ENCODE measurements at places on chromosomes 6 and 20. TPM values are rescaled to one million over a fixed set of nuclear protein-coding genes. Genes with fewer than 3 reads are reported as not detected.

Gene CDH26
- 0.34 TPM for total RNA-seq

DNA sequence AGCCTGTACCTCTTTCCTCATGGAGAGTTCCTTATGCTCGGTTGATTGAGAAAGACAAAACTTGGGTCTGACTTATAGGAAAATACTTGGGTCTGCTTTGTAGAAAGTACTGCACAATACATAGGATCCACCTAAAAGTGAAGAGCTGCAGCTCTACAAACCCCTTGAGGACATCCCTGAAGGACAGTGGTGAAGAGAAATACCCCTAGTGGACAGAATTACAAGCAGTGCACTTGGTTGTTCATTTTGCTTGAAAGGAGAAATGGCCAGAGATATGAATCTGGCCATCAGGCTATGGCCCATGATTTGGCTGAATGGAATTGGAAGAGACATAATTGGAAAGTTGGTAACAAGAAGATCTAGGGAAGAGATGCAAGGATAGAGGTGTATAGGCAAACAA is 8.3 kb downstream of the CD24 start:
- no peaks in the 10 kb centered on the region for H3K4me1 ChIP-seq
- H3K36me3 ChIP-seq, result no peaks in the 10 kb centered on the region
- no peaks in the 10 kb centered on the region for H3K27me3 ChIP-seq

DNA sequence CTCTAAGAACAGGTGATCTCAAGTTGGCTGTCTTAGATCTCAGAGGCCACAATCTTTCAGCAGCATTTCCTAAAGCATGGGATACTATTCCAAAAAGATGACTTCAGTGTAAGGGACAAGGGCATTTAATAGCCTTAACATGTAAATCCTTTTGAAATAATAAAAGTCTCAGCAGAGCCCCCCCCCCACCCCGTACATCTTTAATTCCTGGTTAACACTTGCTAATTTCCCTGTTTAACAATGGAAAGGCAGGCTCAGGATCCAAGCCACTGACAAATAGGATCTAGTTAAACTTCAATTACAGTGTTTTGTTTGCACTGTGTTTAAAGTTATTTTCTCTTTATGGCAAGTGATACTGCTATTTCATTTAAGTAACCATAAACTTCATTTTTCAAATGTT is 12.0 kb downstream of the TASP1 start:
- H3K27me3 ChIP-seq, result no peaks in the 10 kb centered on the region
- H3K36me3 ChIP-seq, result no peaks in the 10 kb centered on the region
- H3K27ac ChIP-seq, result no peak overlapping the region

DNA sequence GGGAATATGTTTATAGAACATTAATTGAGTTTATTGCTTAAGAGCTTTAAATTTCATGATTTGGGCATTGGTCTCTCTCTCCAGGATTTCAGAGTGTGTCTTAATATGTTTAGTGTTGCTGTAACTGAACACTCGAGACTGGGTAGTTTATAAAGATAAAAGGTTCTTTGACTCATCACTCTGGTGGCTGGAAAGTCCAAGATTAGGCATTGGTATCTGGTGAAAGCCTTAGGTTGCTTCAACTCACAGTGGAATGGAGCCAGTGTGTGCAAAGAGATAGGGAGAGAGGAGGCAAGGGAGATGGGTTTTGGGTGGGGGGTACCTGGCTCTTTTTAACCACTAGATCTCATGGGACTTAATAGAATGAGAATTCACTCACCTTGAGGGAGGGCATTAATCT is 35.6 kb upstream of the DTNBP1 start:
- no peak for DNase-seq
- H3K4me1 ChIP-seq, result no peaks in the 10 kb centered on the region
- no peaks in the 10 kb centered on the region for H3K27me3 ChIP-seq
- no peaks in the 10 kb centered on the region for H3K36me3 ChIP-seq

DNA sequence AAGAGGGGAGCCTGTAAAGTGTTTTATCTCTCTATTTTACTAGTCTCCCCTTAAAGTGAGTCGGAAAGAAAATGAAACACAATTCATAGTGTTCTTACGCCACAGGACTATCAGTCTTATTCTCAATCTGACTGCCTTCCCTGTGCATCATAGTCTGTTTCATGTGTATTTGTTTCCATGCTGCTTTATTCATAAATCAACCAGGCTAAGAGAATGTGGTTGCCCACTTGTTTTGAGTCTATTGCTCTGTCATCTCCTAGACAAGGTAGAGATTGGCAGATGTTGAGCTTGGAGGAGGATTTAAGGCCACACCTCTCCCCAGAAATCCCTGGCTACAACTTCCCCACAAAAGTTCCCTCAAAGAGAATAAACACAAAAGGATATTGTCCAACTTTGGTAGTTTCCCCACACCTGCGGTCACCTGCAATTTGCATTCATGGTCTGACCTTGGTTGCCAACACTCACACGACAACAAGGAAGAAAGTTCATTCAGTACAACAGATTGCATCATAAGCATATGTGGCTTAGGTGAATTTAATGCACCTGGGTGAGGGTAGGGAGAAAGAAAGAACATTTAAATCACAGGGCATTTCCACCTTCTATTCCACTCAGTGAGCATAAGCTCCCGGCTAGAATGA is 167.1 kb upstream of the FBXL4 start:
- no peaks in the 10 kb centered on the region for H3K4me1 ChIP-seq
- H3K27me3 ChIP-seq, result peaks cover 84% of the 10 kb centered on the region
- DNase-seq, result no peak
- no peaks in the 10 kb centered on the region for H3K36me3 ChIP-seq
- no peak overlapping the region for H3K27ac ChIP-seq

Gene SLC24A3
- not detected for total RNA-seq

Gene SEL1L2
- not detected for total RNA-seq

DNA sequence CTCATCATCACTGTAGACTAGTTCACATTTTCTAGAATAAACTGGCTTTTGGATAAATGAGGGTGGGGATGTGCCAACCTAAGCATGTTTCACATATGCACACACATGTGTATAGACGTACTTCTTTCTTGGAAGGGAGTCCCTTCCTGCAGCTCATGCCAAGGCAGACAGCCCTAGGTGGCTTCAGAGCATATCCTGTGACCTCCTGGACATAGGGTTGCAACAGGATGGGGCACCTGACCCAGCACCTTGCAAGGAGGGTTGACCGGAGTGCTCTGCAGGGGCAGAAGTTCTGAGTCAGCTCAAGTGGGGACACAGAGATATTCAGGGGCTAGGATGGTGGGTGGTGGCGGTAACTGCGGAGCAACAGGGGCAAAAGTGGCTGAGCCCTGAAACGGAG is 68.6 kb upstream of the RALGAPA2 start:
- no peaks in the 10 kb centered on the region for H3K27me3 ChIP-seq
- no peak overlapping the region for H3K4me3 ChIP-seq
- no peak for DNase-seq
- no peak overlapping the region for H3K27ac ChIP-seq

- no peak for DNase-seq
- no peak overlapping the region for H3K27ac ChIP-seq
- no peaks in the 10 kb centered on the region for H3K4me1 ChIP-seq
- H3K27me3 ChIP-seq, result no peaks in the 10 kb centered on the region
Measured at GRCh38 chr6:119677384-119677783, 327.8 kb upstream of the MAN1A1 start.

Gene IMPG1
- total RNA-seq, result not detected

GRCh38 chr6:48916607-48917006 is 546.4 kb downstream of the MMUT start:
- no peaks in the 10 kb centered on the region for H3K4me1 ChIP-seq
- no peak for DNase-seq
- H3K4me3 ChIP-seq, result no peak overlapping the region
- H3K27me3 ChIP-seq, result no peaks in the 10 kb centered on the region
- no peak overlapping the region for H3K27ac ChIP-seq

Gene BEND6
- total RNA-seq, result 4.0 TPM

Gene SLC44A4
- total RNA-seq, result 0.74 TPM

Gene ELOVL2
- 0.07 TPM for total RNA-seq

DNA sequence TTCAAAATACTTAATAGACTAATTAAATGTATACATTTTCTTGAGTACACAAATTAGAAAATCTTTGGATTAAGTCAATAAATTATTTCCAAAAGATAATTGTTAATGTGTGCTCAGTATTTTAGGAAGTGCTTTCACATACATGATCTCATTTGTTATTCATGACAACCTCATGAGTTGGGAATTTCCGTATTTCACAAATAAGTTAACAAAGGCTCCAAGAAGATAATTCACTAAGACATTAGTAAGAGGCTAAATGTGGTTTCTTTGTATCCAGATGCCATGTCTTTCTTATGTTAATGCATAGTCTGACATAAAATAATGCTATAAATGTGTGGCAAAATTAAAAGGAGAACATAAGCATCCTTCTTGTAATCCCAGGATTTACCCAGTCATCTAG is 79.5 kb upstream of the TCF21 start:
- no peaks in the 10 kb centered on the region for H3K27me3 ChIP-seq
- no peak overlapping the region for H3K27ac ChIP-seq
- H3K4me1 ChIP-seq, result no peaks in the 10 kb centered on the region

- H3K27me3 ChIP-seq, result peaks cover 4% of the 10 kb centered on the region
- H3K36me3 ChIP-seq, result no peaks in the 10 kb centered on the region
- DNase-seq, result no peak
- H3K4me1 ChIP-seq, result no peaks in the 10 kb centered on the region
- no peak overlapping the region for H3K4me3 ChIP-seq
Measured at GRCh38 chr20:59185809-59186208, 22.2 kb downstream of the ZNF831 start.

DNA sequence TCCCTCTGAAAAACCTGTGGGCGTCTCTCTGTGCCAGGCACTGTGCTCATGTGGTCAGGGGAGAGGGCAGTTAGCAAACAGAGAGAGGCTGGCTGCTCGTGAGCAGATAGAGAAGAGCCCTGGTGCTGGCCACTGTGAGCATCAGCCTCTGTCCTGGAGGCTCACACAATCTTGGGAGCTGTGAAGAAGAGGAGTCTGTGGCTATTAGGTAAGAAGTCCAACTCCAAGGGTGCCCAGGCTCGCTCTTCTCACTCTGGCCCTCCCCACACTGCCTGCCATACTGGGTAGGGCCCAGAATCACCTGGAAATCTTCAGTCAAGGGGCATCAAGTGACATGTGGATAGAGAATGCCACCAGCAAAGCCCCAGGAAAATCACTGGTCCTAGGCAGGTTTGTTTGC is 14.1 kb downstream of the SCML4 start:
- no peak overlapping the region for H3K4me3 ChIP-seq
- H3K36me3 ChIP-seq, result no peaks in the 10 kb centered on the region
- H3K27me3 ChIP-seq, result 0 out of 2 replicates have a peak, but pooled peaks cover 3% of the 10 kb centered on the region

Gene BMP6
- total RNA-seq, result 1.6 TPM

DNA sequence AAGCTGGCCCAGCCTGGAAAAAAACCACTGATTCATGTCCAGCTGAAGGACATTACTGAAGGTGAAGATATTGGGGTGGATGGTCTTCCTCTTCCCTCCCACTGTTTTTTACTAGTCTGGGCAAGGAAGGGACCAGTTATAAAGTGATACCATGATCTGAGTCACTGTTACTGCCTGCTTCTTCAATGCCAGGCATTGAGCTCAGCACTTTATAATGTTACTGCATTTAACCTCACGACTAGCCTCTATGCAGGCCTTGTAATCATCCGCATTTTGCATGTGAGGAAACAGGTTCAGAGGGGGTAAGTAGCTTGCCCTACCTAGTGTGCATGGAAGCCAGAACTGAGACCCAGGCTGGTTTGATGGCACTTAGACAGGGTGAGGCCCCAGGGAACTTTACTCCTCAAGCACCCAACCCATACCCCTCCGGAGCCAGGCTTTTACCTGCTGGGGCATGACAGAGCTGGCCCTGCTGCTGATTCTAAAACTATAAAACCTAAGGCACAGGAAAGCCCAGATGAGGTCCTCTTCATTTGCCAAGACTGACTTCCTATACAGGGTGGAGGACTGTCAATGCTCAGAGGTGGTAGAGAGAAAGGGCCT is 11.0 kb upstream of the KCNK5 start:
- no peaks in the 10 kb centered on the region for H3K27me3 ChIP-seq
- no peak for DNase-seq
- no peaks in the 10 kb centered on the region for H3K36me3 ChIP-seq
- no peak overlapping the region for H3K4me3 ChIP-seq
- H3K27ac ChIP-seq, result no peak overlapping the region

DNA sequence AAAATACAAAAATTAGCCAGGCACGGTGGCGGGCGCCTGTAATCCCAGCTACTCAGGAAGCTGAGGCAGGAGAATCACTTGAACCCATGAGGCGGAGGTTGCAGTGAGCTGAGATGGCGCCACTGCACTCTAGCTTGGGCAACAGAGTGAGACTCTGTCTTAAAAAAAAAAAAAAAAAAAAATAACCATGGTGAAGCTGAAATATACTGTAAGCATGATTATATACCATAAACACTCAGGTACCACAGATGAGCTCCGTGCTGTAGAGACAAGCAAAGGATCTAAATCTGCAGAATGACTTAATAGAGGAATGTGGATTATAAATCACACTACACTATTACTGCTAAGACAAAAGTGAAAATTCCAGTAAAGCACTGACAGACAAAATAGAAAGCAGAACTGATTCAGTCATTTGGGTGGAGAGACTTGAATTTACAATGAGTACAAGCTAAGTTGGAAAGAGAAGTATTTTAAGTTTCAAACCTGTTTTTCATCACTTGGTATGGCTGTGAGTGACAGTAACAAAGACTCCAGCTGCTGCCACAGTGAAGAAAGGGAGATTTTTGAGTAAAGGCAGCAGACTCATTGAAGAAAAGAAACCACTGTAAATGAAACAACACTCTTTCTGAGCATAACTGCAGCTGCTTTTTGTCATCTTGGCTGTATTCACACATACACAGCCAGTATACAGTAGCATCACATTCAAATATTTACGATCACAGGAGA is 322.1 kb downstream of the RNGTT start:
- no peak for DNase-seq
- no peak overlapping the region for H3K27ac ChIP-seq
- no peaks in the 10 kb centered on the region for H3K36me3 ChIP-seq
- H3K27me3 ChIP-seq, result no peaks in the 10 kb centered on the region
- H3K4me3 ChIP-seq, result no peak overlapping the region

DNA sequence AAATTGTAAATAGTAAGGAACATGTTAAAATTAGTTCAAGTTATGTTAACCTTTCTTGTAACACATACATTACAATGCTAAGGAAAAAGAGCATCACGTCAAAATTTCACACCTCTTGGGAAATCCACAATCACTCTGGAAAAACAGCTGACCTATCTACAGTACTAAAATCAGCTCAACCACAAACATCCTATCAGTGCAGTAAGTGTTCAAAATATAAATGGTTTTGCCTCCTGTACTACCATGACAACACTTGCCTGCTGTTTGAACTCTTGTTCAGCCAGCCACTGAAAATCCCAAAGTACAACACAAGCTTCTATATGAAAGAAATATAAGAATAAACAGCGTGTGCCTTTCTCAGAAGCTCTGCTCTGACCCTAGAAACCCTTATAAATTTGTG is 83.5 kb upstream of the PLN start:
- H3K27ac ChIP-seq, result no peak overlapping the region
- H3K27me3 ChIP-seq, result no peaks in the 10 kb centered on the region
- H3K4me3 ChIP-seq, result no peak overlapping the region

- no peak overlapping the region for H3K4me3 ChIP-seq
- no peak for DNase-seq
- no peaks in the 10 kb centered on the region for H3K4me1 ChIP-seq
- H3K27me3 ChIP-seq, result no peaks in the 10 kb centered on the region
- H3K27ac ChIP-seq, result no peak overlapping the region
Measured at GRCh38 chr20:30168025-30168799, 1089.3 kb upstream of the DEFB115 start.

GRCh38 chr20:51003753-51004152 is 19.2 kb downstream of the KCNG1 start:
- H3K27ac ChIP-seq, result no peak overlapping the region
- H3K36me3 ChIP-seq, result no peaks in the 10 kb centered on the region
- no peak overlapping the region for H3K4me3 ChIP-seq
- H3K27me3 ChIP-seq, result no peaks in the 10 kb centered on the region

Gene OR12D3
- total RNA-seq, result not detected

Measured in HCT116 (cell line).